ENCODE measurements at places on chromosomes 3 and 15.

DNA sequence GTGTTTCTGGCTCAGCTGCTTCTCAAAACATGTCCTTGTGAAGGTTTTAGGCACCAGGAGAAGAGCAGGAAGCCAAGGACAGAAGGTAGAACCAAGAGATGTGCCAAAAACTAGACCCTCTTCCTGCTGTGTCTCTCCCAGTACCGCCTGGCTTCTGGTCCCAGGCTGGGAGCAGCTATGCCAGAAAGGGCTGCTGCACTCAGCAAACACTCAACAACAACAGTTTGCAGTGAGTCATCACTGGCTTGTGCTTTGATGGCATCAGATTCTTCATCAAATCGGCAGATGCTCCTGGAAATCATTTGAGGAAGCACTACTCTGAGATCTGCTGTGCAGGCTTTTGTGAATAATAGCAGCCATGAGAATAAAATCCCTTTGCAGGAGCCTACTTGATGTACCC is 63.2 kb downstream of the DGKG start:
- no peak for DNase-seq

DNA sequence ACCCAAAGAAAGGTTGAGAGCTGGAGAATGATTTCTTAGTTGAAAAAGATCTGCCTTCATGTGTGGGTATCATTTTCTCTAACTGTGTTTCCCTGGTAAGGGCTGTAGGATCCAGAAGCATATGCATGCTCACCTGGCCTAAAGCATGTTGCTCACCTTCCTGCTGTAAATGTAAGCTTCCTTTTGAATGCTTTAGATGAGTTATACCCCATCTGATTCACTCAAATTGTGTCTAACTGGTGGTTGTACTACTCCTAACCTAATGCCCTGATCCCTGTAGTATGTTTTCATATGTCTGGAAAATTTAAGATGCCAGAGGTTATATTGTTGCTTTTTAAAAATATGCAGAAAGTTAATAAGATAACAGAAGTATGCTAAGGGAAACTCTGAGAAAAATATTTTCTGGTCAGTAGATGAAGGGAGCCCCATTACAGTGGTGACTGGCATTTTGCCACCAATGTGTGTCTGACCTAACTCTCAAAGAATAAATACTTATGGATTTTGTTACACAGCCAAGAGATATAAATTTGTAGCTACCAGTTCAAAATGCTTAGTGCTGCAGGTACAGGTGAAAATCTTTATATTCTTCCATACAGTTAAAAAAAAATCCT is 7.7 kb downstream of the FILIP1L start:
- no peak for DNase-seq

DNA sequence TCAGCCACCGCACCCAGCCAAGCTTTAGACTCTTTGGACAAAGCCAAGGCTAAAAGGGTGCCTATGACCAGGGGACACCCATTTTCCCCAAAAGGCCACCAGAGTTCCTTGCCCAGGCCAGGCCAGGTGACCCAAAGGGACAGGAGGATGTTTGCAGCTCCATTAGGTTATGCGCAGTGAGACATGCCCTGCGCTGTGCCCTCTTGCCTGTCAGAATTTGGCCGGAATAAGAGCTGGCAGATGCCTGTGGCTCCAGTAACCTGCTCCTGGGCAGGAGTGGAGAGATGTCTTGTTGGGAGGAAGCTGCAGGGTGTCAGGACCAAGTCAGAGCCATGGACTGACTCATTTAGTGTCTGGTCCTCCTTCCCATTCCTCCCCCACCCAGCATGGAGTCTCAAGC is 20.5 kb downstream of the DNASE1L3 start:
- DNase-seq = no peak

DNA sequence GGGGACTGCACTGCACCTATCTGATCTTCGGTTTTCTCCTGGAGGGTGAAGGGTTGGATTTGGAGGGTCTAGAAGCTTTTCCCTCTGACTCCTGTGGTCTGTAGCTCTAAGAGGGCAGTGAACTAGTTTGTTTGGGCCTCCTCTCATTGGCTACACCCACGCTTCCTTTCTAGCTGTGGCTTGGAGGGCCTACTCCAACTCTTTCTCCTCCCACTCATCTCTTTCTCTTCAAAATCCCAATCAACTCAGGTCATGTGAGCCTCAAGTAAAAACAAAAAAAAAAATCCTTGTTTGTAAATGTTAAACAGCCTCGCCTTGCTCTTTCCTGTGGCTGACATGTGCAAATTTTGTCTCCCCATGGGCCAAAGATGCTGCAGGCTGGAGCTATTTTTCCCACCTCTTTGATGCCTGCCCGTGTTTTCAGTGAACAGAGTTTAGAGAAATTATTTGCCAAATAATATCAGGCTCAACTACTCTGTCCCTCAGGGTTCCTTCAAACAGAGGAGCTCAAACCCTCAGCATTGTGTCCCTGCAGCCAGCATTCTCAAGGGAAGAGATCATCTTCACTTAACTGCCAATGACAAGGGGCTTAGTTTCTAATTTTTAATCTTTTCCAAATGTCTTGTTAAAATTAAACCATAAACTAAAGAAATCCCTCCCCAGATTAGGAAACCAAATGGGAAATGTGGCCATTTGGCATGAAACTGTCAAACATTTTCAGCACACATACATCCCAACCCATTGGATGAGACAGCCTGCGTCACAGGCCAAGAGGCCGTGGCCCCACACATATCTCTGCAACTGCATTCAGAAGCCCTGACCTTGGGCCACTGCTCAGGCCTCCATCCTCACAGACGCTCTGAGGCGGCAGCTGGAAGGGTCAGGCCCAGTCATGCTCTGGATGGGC is 114.8 kb upstream of the THBS1 start:
- no peak for DNase-seq

DNA sequence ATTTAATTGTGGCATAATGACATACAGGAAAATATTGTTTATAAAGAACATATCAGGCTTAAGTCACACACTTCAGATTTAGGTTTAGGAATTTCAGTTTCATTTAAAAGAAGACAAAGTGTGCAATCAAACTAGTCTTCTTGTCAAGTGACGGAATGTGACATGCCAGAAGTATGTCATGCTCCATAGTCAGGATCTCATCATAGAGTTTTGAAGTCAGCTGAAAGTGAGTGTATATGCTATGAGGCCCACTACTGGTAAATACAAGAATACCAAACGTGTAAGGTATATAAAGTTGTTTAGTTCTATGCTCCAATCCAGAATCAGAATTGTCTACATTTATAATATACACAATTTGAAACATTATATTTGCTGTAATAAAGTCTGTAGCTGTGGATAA is 988.4 kb downstream of the TBL1XR1 start:
- DNase-seq = peak; percentile 36

- peak; percentile 51 for DNase-seq
Measured at GRCh38 chr3:66037330-66037985, 1.3 kb downstream of the MAGI1 start.

DNA sequence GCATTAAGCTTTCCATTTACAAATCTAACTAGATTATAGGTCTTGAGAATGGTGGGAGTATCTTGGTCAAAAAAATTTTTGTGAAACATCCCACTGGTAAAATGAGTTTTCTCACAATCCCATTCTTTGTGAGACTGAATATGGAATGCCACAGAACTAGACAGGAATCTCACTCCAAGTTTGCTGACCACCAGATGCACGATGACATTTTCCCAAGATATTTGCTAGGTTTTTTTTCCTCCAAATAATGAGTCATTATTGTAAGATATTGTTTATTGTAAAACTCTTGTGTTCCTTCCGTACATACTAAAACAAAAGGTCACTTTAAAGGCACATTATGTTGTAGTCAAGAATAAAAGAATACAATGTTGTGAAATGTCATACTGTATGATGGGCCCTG is 53.9 kb downstream of the COPS2 start:
- DNase-seq = no peak

- no peak for DNase-seq
Measured at GRCh38 chr3:38605981-38606380, 43.5 kb downstream of the SCN5A start.

DNA sequence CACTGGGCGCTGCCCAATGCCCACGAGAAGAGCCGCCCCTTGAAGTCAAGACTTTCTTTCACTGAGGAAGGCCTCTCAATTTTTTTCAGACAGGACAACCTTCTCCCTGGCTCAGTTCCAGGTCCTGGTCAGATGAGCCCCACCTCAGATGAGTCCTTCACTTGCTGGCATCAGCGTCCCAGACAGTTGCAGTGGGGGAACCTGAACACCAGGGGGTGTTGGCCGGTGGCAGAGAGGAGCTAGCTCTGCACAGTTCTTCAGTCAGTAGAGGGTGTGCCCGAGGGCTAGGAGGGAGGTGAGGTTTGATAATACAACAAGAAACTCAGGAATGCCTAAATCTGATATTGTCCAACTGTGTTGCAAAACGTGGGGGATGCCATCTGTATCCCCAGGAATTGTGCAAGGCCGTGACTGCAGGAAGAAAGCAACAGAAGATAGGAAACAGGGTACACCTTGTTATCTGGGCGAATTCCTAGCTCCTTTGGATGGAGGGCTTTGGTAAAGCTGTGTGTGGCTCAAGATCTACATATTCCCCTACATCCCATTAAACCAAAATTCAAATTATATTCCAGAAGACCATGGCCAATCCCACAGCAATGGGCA is 34.3 kb downstream of the CCR3 start:
- DNase-seq = peak; percentile 12

DNA sequence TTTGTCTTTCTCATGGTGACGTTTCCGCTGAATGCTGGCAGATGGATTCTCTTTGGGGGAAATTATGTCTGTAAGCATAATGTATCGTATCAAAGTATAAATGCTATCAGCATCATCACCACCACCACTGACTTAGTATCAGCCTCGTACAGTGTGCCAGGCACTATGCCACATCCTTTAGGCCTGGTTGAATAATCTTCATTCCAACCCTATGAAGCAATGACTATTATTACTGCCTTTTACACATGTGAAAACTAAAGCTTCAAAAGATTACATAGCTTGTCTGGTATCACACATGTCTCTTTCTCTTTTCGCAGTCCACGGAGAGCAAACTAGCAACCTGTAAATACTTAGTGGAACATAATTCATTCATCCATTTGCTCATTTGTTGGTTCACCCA is 166.7 kb upstream of the PRICKLE2 start:
- no peak for DNase-seq

DNA sequence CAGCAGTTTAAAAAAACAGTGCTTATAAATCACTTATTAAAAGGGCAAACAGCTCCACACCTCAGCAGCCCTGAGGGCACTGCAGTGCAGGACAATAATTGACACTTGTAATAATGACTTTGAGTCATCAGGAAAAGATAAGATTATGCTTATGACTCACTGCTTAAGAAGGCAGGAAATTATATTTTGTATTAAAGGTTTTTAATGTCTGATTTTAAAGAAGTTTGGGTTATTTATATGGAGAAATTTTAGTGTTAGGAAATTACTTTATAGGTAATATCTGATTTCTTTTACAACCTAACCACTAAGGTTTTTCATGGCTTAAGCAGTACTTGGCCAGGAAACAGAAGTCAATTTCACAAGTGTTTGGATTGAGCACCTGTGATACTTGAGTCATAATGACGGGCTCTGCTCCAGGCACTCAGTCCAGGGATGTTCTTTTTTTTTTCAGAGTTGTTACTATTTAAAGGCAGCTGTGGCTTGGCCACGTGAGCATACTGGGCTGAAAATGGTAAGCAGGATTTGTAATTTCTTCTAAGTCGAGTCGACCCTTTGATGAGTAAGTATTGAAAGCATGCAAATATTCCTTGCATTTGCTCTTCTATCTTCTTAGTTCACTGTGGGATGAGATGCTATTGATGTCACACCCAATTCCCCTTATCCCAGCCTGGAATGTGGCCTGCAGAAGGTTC is 21.6 kb upstream of the SLC6A20 start:
- DNase-seq = peak; percentile 51

- no peak for DNase-seq
Measured at GRCh38 chr3:192892981-192893700, 24.5 kb downstream of the MB21D2 start.

GRCh38 chr3:193778676-193779075 is 185.7 kb downstream of the OPA1 start:
- no peak for DNase-seq

DNA sequence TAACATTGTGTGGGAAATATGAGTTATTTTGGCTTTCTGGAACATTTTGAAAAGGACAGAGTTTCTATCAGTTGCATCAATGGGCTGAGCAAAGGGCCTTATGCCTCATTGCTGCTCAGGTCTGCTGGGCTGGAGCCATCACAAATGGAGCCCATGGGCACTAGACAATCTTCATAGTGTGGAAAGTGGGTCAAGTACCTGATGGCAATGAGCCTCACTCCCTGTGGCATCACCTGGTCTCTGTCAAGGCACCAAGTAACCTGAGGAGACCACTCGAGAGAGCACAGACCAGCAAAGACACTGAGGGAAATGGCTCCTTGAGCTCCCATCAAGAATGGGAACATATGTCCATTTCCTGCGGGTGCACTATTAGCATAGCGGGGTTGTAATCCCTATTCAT is 96.7 kb upstream of the PPP2R3A start:
- no peak for DNase-seq

- no peak for DNase-seq
Measured at GRCh38 chr15:90338532-90338931, 13.6 kb upstream of the ZNF774 start.

DNA sequence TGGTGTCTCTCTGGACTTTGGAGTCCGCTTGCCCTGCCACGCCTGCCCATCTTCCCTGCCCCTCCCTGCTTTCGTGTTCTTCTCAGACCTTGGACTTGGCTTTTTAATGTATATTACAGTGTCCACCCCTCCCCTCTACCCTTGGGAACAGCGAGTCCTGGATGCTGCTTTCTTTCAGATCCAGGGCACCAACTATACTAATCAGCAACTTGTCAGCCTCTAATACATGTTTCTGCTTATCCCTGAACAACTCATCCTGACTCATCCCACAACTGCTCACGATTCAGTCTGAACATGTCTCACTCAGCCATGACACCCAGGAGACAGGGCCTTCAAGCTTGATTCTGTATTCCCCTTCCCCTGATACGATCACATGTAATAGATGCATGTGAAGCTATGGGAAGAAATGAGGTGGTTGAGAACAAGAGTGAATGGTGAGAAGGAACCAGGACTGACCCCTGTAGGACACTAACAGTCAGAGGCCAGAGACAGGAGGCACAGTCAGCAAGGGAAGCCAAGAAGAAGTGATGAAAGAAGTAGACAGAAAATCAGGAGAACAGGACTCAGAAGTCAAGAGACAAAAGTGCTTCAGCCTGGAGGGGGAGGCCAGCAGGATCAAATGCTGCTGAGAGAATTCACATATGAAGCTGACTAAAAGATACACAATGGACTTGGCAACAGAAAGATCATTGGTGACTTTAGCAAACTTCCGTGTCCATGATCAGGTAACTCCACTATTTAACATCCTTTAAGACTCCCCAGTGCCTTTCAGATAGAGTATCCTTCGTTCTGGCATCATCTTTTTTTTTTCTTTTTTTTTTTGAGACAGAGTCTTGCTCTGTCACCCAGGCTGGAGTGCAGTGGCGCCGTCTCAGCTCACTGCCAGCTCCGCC is 35.4 kb downstream of the BCL2L10 start:
- DNase-seq = no peak

DNA sequence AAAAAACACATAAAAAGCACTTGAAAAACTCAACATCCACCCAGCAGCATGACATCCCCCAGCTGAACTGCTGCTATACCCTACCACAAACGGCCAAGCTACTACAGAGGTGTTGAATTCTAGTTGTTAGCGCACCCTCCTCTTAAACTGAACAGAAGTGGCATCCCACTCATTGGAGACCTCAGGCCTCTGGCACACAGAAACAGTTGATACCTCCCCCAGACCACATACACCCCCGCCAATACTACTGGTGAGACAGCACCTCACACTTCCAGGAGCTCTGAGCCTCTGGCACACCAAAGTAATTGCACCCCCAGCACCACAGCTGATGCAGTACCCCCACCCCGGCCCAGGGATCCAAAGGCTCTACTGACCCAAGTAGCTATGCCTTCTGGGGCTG is 190.2 kb downstream of the SCAPER start:
- no peak for DNase-seq

- no peak for DNase-seq
Measured at GRCh38 chr15:71333839-71334238, 218.6 kb downstream of the THSD4 start.
